DMS 273 treated with DMSO at 0.1 percent for 48 hours (cell line): ENCODE measurements at places on chromosomes 11 and 22.

DNA sequence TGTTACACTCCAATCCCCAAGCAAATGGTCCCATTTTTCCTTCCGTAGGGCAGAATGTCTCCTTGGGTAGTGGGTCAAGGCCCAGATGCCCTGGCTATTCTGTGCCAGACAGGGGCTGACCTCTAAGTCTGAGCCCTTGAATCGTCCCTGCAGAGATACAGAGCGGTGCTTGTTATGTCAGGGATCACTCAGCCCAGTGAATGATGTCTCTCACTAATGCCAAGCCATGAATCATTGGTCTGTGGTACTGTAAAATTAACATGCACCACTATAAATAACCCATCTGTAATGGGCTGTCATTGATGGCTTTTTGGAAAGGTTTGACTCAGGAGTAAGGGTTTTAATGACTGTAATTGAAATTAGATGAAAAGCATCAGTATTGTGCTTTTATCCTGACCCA, 35.3 kb upstream of the KIRREL3 start:
- no peak for DNase-seq

GRCh38 chr11:77431813-77432212, 42.1 kb downstream of the PAK1 start:
- no peak for DNase-seq

DNA sequence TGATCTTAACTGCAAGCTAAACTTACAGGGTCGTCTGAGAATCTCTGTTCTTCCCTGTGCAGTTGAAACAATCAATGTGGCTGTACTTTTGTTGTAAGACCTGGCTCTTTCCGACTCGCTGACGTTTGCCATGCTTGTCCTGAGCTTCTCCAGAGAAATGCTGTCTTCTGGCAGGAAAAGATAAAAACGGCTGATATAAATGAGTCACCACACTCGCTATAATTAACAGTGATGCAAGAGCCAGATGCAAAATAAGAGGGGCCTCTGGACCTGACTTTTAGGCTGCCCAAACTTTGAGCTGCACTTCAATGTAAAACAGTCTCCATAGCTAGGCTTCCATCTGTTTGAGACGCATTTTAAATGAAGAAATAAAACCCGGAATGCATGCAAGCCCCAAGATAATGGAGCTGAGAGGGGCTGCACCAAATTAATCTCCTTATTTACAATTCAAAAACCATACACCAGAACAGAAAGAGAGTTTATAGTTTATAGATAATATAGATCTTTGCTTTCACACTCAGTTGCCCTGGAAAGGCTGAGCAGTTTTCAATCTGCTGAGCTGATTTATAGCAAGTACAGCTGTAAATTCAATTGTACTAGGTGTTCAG, 48.5 kb downstream of the WT1 start:
- DNase-seq: no peak

DNA sequence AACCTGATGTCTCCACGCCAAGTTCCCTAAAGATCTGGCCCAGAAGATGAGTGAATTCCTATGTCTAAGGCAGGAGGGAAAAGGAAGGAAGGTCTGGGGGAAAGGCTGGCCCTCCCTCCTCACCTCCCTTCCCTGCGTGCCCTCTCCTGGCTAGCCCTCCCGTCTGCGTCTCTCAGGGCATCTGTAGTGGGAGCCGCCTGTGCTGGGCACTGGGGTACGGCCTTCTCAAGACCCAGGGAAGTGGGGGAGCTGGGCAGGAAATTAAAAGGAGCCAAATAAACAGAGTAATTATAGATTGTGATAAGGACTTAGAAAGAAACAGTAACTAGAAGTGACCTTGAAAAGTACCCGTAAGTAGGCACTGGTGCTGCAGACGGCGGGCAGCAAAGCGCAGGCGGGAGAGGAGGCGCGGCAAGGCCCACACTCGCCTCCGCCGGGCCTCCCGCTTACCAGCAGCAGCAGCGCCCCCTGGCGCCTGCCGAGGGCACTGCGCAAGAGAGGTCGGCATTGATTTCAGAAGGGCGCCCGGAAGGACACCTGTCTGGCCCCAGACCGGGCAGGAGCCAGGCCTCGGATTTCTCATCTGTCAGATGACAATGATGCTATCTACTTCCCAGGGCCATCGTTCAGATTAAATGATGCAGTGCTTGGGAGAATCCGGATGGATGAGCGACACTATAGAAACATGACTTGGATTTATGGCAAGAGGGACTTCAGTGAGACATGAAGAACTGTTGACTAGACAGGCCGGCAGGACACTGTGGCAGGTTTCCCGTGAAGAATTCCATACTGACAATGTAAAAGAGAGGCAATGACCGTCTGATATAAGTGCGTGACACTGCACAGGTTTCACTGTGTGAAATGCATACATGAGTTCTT, 7.3 kb downstream of the KCNJ1 start:
- no peak for DNase-seq

DNA sequence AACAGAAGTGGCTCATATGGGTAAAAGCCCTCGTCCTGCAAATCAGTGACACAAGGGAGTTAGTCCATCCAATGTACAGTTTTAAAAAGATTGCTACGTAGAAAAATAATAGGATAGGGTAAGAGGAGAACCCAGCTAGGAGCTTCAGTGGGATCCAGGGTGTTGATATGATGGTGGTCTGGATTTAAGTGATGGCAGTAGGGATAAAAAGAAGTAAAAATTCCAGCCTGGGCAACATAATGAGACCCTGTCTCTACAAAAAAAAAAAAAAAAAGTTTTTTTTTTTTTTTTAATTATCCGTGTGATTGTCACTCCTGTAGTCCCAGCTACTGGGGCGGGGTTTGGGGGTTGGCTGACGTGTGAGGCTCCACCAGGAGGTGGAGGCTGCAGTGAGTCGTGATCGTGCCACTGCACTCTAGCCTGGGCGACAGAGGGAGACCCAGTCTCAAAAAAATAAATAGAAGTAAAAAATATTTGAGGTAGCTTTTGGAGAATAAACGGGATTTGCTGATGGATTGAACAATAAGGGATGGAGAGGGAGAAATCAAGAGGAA, 7.0 kb upstream of the L3MBTL2 start:
- no peak for DNase-seq

- DNase-seq: no peak
These were observed 12.5 kb downstream of the QSER1 start for GRCh38 chr11:32905028-32905667.

- DNase-seq: peak; percentile 0
These were observed 100.0 kb downstream of the TMEM135 start for GRCh38 chr11:87137711-87138110.

DNA sequence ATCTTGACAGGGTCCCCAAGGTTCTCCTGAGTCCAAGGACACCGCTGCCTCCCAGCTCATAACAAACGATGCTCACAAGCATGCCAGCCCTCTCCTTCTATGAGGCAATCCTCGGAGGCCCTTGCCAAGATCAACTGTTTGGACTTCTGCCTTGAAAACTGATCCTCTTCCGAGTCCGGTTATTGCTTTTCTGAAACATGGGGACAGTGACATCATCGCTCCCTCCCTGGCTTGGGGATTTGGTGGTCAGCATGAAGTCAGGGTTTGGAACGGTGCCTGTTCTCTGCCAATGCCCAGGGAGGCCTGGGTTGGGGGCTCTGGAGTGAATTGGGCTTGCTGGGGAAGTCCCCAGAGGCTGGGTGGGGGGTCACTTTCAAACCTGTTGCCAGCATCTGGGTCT, 149.3 kb downstream of the FBXO7 start:
- DNase-seq: no peak

DNA sequence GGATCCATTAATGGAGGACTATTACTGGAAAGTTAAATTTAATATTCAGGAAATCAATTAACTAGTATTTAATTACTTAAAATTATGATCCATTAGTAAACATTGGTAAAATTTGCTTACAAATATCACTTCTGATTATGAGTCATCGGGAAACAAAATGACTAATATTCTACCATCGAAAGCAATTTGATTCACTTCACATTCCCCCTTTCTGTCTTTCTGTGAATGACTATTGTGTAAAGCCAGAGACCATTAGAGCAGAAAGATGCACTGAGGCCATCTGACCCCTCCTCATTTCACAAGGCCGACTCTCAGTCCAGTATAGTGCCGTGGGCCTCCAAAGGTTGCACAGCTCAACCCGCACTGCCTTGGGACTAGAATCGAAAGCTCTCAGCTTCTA, 619.0 kb downstream of the OPCML start:
- no peak for DNase-seq

GRCh38 chr11:46331282-46331984, 15.8 kb upstream of the DGKZ start:
- no peak for DNase-seq

GRCh38 chr11:116199182-116199581, 573.6 kb downstream of the BUD13 start:
- no peak for DNase-seq

GRCh38 chr11:17651061-17651460, 68.3 kb upstream of the MYOD1 start:
- no peak for DNase-seq

- no peak for DNase-seq
These were observed 86.4 kb upstream of the WNT11 start for GRCh38 chr11:76292583-76293188.

GRCh38 chr11:63491636-63492372, 837 bp upstream of the PLAAT5 start:
- no peak for DNase-seq

- no peak for DNase-seq
These were observed 59.5 kb downstream of the CDKN1C start for GRCh38 chr11:2825889-2826678.

DNA sequence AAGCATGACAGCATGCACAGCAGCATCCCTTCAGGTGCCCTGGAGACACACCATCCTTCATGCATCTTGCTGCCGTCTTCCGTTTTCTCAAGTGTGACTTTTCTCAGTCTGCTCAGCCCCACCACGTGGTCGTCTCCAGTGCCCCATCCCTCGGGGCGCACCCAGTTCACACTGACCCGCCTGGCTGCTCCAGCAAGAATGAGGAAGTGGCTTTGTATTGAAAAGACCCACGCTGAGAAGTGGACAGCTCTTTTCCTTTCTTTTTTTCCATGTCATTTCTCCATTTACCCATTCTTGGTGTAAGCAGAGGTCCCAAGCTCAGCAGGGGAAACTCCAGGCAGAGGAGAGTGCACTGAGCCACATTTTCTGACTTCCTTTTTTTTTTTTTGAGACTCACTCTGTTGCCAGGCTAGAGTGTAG, 14.5 kb downstream of the SERPINH1 start:
- no peak for DNase-seq

- no peak for DNase-seq
These were observed 17.1 kb downstream of the OR6Q1 start for GRCh38 chr11:58047818-58048217.

DNA sequence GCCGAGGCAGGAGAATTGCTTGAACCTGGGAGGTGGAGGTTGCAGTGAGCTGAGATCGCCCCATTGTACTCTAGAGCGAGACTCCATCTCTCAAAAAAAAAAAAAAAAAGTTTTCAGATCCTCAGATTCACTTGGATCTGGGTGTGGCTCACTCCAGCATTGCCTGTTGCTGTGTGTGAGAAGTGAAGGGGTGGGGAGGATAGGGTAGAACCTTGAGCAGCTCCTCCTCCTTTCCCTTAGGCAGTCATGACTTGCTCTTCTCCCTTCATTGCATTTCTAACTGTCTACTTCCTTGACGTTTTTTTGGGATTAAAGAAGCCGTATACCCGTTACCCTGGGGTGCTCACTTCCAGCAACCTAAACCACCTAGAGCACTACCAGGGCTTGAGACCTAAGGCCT, 63.1 kb upstream of the YWHAH start:
- DNase-seq: no peak

DNA sequence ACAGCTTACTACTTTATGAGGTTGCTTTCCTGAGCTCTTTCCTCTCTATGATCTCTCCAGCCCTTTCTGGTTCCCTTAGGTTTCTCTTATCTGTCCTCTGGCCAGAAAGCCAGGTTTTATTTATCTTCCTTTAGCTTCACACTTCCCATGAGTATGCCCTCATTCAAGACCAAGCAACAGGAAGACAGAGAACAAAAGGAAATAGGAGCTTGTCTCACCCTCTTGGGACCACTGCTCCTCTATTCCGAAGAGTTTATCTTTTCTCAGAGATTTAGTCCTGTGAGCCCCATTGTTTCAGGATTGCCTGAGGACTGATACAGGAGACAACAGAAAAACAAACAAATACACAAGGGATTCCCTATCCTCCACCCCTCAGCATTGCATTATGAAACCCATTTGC, 62.4 kb upstream of the CCDC179 start:
- DNase-seq: no peak

DNA sequence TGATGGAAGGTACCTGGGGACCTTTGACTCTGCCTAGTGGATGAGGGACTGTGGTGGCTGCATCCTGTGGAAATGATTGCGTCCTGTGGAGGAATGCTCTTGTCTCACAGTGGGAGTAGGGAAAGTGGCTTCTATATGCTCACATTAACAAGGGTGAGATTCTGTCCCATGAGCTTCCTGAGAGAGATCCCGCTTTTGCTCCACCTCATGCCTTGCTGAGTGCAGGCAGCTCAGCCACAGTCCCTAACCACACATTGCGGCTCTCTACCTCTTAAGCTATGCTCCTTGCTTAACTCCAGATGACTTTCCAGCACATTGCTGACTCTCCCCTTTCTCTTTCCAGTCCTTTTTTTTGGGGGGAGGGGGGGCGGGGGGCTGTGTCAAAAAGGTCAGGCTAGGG, 45.0 kb downstream of the TEAD1 start:
- no peak for DNase-seq

DNA sequence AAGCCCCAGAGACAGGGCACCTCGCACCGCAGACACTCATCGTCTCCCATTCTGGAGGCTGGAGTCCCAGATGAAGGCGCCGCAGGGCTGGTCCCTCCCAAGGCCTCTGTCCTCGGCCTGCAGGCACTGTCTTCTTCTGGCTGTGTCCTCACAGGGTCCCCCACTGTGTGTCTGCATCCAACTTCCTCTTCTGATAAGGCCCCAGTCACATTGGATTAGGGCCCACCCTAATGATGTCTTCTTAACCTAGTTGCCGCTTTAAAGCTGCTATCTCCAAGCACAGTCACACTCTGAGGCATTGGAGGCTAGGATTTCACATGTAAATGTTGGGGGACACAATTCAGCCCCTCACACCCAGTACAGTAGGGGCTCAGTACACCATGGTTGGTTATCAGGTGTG, 48.9 kb downstream of the DHCR7 start:
- no peak for DNase-seq

GRCh38 chr22:31789803-31790202, 36.0 kb downstream of the DEPDC5 start:
- DNase-seq: no peak

DNA sequence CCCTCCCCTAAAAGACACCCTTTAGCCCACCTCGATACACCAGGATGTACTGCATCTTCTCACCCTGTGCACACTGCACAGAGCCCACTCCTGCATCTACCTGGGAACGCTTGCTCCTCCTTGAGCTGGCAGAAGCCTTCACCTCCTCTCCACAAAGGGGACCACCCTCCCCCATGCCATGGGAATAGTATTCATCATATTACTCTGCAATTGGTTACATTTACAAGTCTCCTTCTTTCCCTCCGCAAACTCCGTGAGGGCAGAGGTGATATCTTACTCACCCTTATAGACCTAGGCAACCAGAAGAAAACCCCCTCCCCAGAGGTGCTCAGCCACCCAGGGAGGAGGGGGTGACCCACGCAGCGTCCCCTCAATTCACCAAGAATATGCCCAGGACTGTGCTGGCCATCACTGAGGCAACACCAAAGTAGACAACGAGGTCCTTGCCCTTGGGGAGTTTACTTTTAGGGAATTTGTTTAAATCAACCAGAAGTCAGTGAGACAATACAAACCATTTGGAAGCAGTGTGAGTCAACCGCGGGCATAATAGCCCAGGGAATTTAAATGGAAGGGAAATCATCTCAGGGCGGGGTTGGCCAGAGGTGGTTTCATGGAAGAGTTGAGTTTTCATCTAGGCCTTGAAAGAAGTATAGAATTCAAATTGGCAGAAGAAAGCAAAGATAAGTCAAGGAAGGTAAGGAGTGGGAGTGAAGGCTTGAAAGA, 214.5 kb downstream of the BARX2 start:
- DNase-seq: no peak
